ENCODE measurements at places on chromosomes 7 and 10. TPM values are rescaled to one million over a fixed set of nuclear protein-coding genes. Genes with fewer than 3 reads are reported as not detected.
A peak's percentile ranks its signal among the peaks of the same experiment; 100 is the strongest.

AQP1 gene
- total RNA-seq, result 108 TPM

FZD8 gene
- 9.3 TPM for total RNA-seq

DNA sequence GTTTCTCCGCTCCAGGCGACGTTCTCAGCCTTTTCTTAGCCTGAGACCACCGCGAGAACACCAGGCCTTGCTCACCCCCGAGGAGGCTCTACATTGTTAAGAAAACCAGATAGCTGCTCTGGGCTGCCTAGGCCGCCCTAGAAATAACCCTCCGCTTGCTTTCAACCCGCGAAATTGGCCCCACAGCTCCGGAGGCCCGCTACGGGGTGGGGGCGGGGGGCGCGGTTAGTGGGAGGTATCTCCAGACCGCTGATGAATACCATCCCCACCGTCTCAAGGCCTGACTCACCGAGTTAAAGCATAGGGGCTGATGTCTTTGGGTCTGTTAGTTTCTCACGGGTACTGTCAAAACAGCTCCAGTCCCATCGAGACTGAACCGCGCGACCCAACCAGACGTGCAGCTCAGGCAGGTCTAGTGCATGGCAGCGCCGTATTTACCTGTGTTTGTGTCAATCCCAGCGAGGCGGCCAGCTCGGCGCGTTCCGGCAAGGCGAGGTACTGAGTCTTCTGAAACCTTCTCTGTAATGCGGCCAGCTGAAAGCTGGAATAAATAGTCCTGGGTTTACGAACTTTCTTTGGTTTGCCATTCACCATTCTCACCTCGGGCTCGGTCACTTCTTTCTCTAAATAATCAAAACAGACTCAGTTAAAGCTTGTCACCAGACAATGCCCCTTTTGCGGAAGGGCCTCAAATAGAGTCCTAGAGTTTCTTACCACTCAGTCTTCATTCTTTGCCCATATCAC lies 2.7 kb downstream of the DLX5 start:
- no peak for DNase-seq

DNA sequence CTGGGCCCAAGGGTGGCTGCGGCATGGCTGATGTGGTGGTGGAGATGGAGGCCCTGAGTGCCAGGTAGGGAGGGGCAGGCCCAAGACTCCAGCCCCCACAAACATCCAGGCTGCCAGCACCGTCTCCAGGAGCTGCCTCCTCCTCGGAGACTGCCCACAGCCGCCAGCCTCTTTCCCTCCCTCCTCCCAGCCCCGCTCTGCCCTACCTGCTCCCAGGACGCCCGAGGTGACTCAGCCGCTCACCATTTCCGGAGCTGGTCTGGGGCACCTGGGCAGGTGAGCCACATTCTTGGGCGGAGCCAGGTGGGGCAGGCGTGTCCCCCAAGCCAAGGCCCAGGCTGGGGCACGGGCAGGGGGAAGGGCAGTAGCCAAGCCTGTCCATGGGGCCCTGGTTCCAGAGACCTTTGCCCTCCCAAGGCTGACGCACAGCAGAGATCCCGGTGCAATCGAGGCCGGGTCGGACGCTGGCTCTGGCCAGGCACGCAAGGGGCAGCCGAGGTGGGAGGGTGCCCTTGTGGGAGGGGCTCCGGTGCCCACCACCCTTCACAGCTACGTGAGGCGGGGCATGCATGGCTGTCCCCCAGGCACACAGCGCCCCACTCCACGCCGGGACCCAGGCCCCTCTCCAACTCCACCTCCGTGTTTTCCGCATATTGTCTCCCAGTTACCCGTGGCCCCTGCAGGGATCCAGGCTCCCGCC lies 8.8 kb downstream of the ADAP1 start:
- no peak for DNase-seq

DNA sequence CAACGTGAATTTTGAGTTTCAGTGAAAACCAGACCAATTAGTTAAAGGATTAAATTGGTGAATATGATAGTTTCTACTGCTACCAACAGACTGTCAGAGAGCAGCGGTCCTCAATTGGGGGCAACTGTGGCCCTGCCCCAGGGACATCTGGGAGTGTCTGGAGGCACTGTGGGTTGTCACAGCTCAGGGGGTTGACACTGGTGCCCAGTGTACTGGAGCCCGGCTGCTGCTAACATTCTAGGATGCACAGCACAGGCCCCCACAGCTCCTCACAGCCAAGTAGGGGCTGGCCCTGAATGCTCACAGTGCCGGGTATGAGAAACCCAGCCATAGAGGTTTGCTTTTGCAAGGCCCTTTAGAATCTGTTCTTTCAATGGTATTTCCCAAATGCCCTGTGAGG lies 84.1 kb upstream of the CXCL12 start:
- no peak for DNase-seq

- peak; percentile 97 for DNase-seq
Observed at GRCh38 chr10:29634764-29635625, at the start of gene SVIL. Gene SVIL, minus strand, starts transcription at chr10:29634971. Its CDS starts 79,913 bp downstream, at chr10:29555058.

ARHGEF5 gene
- 0.69 TPM for total RNA-seq

DNA sequence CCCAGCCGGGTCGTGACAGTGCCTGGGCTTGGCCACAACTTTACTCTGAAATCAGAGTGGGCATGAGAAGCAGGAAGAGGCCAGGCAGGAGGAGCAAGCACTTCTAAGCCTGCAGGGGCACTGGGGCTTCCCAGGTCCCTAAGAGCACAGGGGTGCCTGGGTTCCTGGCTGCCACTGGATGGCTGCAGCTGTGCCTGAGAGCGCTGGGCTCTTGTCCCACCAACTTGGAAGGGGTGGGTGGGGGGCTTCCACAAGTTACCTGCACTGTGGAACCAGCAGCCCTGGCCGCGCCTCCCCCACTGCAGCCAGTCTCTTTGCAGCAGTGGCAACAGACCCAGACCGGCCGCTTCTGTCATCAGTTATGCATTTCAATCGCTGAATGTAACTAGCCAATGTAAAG lies 434.7 kb upstream of the GRM3 start:
- DNase-seq, result no peak

DNA sequence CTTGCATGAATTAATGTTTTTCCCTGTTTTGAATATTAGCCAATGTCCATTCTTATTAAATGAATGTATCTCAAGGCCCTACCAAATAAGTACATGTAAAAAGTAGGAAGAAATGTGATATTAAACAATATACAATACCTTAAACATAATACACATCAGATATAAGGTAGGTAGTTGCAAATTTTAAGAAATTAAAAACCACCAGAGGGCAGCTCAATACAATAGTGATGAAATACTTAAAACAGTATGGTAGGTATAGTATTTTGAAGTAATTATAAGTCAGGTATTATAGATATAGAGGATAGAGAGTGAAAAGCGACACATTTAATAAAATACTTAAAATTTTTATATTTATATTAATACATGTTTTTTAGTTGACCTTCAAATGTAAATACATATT lies 43.6 kb upstream of the CDK14 start:
- no peak for DNase-seq

TSPAN15 gene
- total RNA-seq, result 14.9 TPM

GRCh38 chr10:87547734-87548311 lies 43.1 kb downstream of the MINPP1 start:
- DNase-seq, result no peak

SIRT1 gene
- 19.9 TPM for total RNA-seq

GRCh38 chr7:37816922-37817590 lies 31.3 kb upstream of the NME8 start:
- no peak for DNase-seq

PNLIPRP2 gene
- total RNA-seq, result not detected

GRCh38 chr10:117905404-117905803 lies 141.3 kb downstream of the RAB11FIP2 start:
- no peak for DNase-seq

- peak; percentile 48 for DNase-seq
Observed at GRCh38 chr10:72694476-72695369, 2.8 kb downstream of the MCU start.

MYO3A gene
- total RNA-seq, result not detected

- no peak for DNase-seq
Observed at GRCh38 chr7:4009211-4010060, 672.7 kb upstream of the FOXK1 start.

GRCh38 chr10:80537086-80537735 lies 491 bp upstream of the SH2D4B start:
- DNase-seq, result no peak

GRCh38 chr7:8442814-8443304 lies 9.4 kb downstream of the NXPH1 start:
- no peak for DNase-seq

GRCh38 chr7:124603066-124603465 lies 162.5 kb downstream of the GPR37 start:
- no peak for DNase-seq

GRCh38 chr10:48765527-48765926 lies 80.9 kb downstream of the WDFY4 start:
- DNase-seq, result no peak

TRIM50 gene
- 0.41 TPM for total RNA-seq

- DNase-seq, result no peak
Observed at GRCh38 chr10:125629758-125630376, 53.1 kb downstream of the TEX36 start.

CALHM2 gene
- total RNA-seq, result 19.8 TPM

UNCX gene
- total RNA-seq, result not detected

GRCh38 chr7:54014765-54015164 lies 527.4 kb upstream of the VSTM2A start:
- no peak for DNase-seq

DNA sequence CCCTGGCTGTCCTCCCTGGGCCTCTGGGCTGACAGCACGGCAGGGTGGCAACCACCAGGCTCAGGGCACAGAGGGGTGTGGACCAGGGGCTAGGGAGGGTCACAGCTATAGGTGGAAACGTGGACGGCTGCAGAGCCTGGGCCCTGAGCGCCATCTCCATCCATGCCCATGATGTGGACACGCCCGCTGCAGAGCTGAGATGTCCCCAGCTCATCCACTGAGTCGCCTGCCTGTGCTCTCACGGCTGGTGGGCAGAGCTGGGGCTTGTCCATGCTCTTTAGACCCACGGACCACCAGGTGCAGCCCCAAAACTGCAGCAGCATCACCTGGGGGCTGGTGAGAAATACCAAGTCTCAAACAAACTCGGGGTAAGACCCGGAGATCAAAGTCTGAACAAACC lies 16.1 kb downstream of the TECPR1 start:
- no peak for DNase-seq

ASAH2 gene
- total RNA-seq, result 0.36 TPM

DNA sequence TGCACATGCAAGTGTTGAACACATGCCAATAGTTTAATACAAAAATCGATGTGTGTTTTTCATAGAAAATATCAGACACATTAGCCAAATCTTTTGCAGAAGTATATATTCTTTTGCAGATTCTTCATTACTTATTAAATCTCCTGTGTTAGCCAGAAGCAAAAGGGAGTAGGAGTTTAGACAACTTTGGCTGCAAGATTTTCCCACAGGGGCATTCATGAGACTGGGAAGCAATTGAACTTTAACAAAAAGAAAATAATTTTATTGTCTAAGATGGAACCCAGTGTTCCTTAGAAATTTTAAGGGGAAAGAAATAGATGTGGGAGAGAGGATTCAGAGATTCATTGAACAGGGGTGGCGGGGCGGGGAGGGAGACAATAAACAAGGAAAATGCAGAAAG lies 1336.0 kb downstream of the GATA3 start:
- no peak for DNase-seq

NUTM2E gene
- not detected for total RNA-seq

DNA sequence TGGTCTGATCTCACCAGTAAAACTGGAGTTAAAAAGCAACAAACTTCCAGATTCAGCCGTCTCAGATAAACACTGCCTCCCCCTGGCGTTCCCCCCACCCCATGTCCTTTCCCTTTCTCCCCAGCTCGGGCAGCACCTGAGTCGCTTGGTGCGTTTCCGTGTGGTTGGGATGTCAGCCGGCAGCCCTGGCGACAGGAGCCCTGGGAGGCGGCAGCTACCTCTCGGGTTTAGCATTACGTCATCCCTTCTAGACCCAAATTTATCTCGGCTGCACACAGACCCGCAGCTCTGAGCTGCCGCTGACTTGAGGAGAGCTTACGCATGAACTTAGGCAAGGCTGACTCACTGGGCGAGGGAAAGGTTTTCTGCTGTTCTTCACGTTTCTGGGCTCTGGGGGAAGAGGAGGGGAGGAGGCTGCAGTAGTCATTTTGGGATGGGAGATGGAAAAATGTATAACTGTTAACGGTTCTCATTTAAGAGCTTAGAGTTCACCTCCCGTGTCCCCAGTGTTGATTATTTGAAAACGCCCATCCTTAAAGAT lies 14.4 kb downstream of the MXI1 start:
- peak; percentile 77 for DNase-seq

DNA sequence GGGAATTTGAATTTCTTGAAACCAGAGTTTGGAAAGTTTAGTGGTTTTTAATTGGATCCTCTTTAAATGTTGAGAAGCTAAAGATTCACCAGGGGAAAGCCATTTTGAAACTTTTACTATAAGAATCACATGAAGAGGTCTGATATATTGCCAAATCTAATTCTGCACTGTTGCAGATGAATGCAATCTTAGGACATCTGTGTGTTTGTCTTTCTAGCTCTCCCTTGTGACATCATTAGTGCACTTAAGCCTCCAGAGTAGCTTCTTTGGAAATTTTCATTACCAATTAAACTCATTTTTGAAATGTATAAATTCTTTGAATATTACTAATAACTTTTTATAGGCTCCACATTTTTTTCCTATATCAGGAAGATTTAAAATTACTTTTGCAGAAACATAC lies 160.2 kb downstream of the BICC1 start:
- no peak for DNase-seq

RPEL1 gene
- not detected for total RNA-seq

GRCh38 chr10:28481968-28482367 lies 51.0 kb upstream of the WAC start:
- no peak for DNase-seq

CHST15 gene
- 29.1 TPM for total RNA-seq

TMEM106B gene
- total RNA-seq, result 112 TPM

AKR1C4 gene
- 0.35 TPM for total RNA-seq

GRCh38 chr7:146054909-146055308 lies 61.7 kb upstream of the CNTNAP2 start:
- DNase-seq, result no peak

CHPF2 gene
- 11.1 TPM for total RNA-seq

POT1 gene
- 15.2 TPM for total RNA-seq

EPHA1 gene
- not detected for total RNA-seq

DNA sequence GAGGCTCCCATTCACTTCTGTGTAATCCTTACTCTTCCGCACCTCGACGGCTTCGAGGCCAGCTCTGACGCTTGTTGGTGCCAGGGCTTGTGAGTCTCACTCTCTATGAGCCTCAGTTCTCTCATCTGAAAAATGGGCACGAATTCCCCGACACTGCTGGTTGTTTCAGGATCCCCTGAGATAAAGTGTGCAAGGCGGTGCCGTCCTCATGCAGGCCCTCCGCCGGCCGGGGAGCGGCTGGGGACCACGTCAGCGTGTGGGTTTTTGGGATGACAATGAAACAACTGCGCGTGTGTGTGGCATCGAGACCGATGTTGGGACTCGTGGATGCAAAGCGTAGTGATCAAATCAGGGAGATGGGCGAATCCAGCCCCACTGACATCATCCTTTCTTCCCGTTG lies 75.6 kb downstream of the FOXL3 start:
- DNase-seq, result no peak

GRCh38 chr7:6252748-6253147 lies 19.7 kb downstream of the CYTH3 start:
- DNase-seq, result no peak

DNAJC12 gene
- 8.6 TPM for total RNA-seq

Measured in gastrocnemius medialis (tissue), 4 donors.